ENCODE measurements at places on chromosomes 16 and 17.

DNA sequence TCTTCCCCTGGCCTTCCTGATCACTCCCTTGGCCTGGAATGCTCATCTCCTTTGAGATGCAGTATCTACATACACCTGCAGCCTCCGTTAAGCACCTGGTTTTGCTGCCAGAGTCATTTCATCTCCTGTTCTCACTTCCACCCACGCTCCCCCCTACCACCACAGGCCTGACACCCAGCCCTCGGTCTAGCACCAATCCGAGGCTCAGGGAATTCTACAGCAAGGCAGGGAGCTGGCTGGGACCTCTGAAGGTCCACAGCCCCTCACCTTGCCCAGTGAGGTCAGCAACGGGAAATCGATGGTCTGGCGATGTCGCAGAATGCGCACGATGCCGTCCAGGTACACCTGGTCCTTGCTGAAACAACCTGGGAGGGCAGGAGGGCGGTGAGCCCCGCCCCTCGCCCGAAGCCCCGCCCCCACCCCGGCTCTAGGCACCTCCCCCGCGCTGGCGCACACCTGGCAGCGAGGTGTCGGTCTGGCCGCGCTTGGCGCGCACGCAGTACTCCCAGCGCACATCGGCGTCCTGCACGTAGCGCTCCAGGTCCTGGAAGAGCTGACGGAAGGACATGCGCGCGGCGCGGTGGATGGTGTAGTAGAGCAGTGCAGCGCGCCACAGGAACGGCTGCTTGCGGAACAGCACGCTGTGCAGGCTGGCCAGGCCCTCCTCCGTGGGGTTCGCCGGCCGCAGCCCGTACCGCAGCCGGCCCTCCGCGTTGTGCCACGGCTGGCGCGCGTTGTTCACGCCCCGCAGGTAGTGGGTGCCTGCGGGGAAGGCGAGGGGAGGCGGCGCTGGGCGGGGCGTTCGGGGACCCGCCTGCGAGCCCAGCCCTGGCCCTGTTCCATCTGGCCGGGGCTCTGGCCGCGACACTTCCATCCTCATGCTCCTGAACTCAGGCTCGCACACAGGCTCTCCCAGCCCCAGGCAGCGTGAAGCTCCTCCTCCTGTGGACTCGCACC lies 5.7 kb downstream of the MATCAP1 start:
- no peak for DNase-seq

DNA sequence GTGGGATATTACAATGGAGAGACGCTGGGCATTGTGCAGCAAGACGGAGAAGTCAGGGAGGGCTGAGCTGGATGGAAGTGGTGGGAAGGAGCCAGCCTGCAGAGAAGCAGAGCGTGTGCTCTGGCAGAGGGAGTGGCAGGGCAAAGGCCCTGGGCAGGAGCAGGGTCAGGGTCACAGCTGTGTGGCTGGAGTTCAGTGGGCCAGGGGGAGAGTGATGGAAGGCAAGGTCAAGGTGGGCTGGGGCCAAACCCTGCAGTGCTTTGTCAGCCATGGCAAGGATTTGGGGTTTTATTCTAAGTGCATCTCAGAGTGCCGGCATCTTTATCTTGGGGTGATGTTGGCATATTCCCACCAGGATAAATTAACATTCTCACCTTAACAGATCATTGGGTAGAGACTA lies 31.9 kb upstream of the C16orf78 start:
- no peak for DNase-seq

GRCh38 chr17:82229698-82230608 lies 1.1 kb downstream of the SLC16A3 start:
- DNase-seq: no peak

DNA sequence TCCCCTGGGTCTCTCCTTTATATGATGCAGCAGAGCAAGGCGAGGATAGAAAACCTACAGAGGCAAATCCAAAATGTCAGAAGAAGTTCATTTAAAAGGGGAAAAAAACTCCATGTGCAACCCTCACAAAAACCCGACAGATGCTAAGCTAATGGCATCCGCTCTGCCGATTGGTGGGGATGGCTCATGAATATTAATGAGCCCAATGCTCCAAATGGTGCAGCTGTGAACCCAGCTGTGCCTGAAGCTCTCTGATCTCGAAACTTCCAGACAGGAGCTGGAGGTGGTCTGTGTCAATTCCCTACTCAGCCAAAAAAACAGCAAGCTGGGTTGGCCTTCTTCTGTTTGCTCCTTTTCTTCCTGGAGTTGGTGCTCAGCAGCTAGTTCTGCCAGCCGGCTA lies 15.5 kb downstream of the SNX11 start:
- DNase-seq: no peak

GRCh38 chr16:57740423-57741071 lies 5.0 kb downstream of the KATNB1 start:
- no peak for DNase-seq

- no peak for DNase-seq
These were observed 3.1 kb downstream of the ABAT start for GRCh38 chr16:8677481-8677880.

- no peak for DNase-seq
These were observed 1.7 kb upstream of the POLG2 start for GRCh38 chr17:64498308-64499203.

DNA sequence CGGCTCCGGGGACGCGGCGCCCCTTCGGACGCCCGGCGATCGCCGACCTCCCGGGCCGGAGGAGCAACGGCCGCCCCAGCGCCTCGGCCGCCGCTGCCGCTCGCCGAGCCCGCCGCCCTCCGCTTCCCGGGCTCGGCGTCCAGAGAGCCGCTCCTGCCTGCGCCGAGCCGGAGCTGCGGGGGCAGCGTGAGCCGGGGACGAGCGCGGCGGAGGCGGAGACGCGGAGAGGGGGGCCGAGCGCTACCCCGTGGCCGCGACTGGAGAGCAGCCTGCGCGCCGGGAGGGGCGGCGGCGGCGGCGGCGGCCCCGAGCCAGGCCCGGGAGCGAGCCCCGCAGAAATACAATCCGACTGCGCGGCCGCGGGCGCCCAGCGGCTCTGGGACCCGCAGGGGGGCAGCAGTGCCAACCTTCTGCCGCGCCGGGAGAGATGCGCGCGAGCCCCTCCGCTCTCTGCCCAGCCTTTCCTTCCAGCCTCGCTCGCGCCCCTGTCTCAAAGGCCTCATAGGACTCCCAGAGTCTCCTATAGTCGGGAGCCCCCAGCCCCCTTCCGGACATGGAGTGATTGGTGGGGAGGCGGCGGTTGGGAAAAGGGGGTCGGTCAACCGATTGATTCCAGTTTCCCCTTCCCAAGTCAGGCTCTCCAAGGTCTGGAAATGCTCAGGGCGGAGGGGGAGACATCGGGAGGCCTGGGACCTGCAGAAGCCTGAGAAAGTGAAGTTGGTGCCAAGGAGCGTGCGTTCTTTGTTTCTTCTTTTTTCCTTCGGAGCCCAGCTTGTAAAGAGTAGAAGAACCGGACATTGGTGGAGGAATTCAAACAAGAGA lies 1.0 kb upstream of the SDK2 start:
- no peak for DNase-seq

GRCh38 chr17:64718058-64718457 lies 56.0 kb upstream of the SMURF2 start:
- no peak for DNase-seq

DNA sequence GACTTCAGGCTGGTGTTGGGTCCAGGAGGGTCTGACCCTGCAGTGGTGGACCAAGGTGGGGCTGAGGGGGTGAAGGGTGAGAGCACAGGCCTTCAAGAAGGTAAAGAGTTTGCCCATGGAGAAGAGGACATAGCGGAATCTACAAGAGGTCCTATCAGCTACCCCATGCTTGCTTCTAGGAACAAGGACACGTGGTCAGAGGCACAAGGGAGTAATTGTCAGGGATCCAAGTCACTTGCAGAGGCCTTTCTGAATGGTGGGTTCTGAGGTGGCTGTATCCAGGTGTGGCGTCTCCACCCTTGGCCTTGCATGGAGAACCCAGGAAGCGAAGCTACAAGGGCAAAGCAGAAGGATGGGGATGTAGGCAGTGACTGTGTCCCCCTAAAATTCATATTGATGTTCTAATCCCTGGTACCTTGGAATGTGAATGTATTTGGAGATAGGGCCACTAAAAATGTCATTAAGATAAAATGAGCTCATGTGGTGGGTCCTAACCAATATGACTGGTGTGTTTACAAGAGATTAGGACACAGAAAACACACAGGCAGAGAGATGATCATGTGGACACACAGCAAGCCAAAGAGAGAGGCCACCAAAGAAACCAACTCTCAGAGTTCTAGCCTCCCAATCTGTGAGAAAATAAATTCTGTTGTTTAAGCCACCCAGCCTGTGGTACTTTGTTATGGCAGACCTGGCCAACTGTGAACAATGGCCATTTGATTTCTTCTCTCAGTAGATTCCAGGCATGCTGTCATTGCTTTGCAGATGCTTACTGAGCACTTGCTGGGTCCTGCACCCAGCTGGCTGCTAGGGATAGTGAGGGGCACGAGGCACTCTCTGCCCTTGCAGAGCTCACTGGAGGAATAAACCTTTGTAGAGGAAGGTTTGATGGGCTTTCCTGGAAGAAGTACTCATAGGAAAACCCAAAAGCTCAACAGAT lies 75.8 kb downstream of the UTP18 start:
- DNase-seq: no peak

DNA sequence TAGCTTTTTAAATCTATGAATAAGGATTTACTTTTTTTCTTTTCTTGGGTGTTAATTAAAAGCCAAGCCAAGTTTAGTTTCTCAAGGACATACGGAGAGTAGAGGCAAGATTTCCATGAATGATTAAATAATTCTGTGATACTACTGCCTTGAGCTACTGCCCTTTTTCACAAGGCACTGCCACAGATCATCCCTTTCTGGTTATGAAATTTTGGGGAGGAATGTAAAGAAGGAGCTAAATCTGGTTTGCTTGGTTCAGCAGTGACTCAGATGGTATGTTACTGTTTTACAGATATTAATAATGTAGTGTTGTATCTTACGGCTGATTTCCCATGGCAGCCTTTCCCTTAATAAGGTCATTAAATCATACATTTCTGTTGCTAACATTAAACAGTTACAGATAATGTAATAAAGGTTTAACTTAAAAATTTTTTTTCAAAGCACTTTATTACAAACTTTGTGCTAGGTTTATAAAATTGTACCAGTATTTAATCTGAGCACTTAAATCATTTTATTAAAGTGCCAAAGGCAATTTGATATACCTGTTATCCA lies 2.6 kb downstream of the WSB1 start:
- no peak for DNase-seq

DNA sequence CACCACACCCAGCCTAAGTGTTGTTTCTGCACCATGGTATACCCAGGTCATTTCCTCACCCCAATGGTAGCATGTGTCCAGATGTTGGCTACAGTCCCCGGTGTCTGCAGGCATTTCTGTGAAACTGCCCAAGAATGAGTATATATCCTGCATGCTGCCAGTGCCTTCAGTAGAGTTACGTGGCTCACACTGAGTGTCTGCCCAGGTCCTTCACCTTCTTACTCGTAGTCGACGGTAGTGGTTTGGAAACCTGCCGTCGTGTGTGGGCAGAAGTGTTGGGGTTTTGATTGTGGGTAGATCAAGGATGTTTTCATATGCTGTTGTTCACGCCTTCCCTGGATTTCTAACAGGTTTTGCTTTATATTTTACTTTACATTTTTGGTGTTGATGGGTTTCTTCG lies 16.8 kb downstream of the TCF25 start:
- no peak for DNase-seq

- no peak for DNase-seq
These were observed 41.2 kb downstream of the TNFRSF13B start for GRCh38 chr17:16930571-16931317.

GRCh38 chr16:73094371-73094770 lies 46.4 kb upstream of the ZFHX3 start:
- DNase-seq: no peak

GRCh38 chr16:8948069-8948593 lies 15.6 kb downstream of the USP7 start:
- no peak for DNase-seq

- no peak for DNase-seq
These were observed 51.3 kb upstream of the TAC4 start for GRCh38 chr17:49899191-49899485.

- no peak for DNase-seq
These were observed 276.9 kb downstream of the SHISA9 start for GRCh38 chr16:13178318-13178717.

DNA sequence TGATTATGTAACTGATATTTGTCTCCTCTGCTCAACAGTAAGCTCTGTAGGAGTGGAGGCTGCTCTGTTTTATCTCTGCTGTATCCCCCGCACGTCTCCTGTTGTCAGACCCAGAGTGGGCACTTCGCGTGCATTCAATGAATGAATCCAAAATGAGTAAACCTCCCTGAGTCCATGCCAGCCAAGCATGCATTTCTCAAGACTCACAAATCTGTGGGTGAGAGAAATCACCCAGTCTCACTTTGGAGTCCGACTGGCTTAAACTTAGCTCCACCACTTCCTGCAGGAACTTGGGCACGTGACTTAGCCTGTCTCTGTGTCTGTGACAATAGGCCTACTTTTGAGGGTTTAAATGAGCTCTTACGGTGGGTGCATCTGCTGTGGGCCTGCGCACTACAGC lies 3.7 kb downstream of the PNPO start:
- DNase-seq: no peak

GRCh38 chr16:3038896-3039295 lies 2.2 kb upstream of the BICDL2 start:
- no peak for DNase-seq

DNA sequence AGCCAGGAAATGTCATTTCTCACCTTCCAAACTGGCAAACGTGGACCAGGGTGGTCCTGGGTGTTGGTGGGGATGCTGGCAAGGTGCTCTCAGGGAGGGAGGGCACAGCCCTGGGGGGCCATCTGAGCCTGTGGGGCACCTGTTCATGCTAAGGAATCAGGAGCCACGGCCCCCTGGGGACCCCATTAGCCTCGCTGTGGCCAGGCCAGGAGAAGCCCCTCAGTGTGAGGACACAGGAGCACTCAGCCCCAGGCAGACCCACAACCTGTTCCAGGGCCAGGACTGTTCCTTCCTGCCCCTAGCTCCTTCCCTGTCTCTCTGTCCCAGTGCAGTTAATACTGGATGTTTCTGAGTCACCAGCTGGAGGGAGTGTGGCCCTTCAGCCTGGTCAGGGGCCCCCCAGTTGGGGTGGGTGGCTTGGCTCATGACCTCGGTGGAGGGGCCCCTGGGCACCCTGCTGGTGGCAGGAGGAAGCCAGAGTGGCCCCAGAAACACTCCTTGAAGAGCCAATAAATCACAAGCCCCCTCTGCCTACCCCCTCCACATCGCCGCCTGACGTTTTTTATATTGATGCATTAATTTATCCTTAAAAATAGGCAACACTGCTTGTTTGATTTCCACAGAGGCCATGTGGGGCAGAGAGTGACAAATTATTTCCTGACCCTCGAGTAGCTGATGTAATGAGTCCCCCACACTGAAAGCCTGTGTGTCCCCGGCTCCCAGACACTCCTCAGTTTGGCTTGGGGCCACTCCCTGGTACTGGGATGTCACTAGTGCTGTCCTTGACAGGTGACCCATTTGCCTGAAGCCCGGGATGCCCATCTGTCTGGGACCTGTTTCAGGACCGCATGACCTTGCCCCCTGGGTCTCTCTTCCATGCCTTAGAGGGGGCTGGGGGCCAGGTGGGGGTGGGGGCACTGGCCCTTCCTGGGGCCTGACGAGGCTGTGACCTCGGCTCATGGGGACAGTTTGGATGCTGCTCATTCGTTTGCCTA lies 22.3 kb downstream of the ACTG1 start:
- DNase-seq: no peak

DNA sequence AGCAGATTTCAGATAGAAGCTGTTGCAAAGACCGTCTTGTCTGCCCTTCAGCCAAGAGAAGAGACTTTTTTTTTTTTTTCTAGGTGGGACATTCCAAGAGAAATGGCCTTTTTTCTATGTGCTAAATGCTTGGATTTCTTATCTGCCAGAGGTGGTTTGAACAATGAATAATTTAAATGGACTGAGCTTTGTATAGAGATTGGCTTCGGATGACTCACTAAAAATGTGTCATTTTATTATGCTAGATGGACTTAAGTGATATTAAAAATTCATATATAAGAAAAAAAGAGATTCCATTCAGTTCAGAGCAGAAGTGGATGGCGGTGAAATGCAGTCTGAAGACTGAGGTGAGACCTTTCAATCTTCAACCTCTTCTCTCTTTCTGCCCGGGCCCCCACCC lies 58.4 kb downstream of the MEAK7 start:
- no peak for DNase-seq

All from activated gamma-delta T cell treated with anti-CD3 and anti-CD28 coated beads, Interleukin-2, amount 50 U/mL, for 16 hours (primary cell).